ENCODE measurements at places on chromosomes 4 and X. TPM values are rescaled to one million over a fixed set of nuclear protein-coding genes. Genes with fewer than 3 reads are reported as not detected.

The MAGEA6 gene
- not detected for polyA plus RNA-seq

The SLC25A43 gene
- polyA plus RNA-seq = 10.2 TPM

The MXD4 gene
- polyA plus RNA-seq = 75.1 TPM

The HTN1 gene
- not detected for polyA plus RNA-seq

The AWAT2 gene
- not detected for polyA plus RNA-seq

All from aorta (tissue), 5 donors.